ENCODE measurements at places on chromosomes 3 and 15.

- no peak for DNase-seq
Measured at GRCh38 chr3:27596921-27597320, 112.7 kb upstream of the SLC4A7 start.

GRCh38 chr3:141115789-141116541 lies 64.8 kb downstream of the SPSB4 start:
- DNase-seq, result no peak

- no peak for DNase-seq
Measured at GRCh38 chr3:28228623-28229022, 12.8 kb upstream of the CMC1 start.

- peak; percentile 31 for DNase-seq
Measured at GRCh38 chr3:72938471-72939265, 50.8 kb downstream of the GXYLT2 start.

DNA sequence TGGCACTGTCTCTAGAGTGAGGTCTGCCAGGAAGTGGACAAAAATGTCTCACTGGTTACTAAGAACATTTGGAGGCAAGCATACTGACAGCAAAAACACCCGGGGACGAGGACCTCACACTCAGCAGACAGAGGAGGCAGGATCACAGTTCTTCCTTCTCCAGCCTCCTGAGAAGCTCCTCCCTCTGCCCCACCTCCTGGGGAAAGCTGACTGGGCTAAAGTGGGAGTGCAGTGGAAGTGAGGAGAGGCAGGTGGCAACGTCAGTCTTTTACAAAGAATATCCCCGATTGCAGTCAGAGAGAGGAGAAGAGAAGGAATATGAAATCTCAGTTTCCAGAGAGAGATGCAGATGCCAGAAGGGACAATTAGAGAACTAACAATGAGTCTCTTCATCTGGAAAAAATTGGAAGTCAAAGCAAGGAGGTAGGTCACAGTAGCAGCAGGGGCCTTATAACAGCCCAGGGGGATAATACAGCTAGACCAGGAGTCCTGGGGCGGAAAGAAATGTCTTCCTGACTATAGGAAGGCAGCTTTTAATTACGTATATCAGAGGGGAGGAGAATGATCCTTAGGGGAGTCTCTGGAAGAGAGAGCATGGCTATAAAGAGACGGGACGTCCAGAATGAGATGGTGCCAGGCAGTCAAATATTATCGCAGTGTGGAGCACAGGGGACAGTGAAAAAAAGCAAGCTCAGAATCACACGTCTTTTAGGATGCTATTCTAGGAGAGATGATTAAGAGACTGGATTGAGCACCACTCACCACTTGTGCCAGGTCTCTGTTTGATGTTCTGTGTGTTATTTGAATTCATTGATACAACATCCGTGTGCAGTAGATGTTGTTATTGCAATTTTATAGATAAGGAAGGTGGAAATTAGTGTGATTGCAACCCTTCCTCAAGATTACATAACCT lies 47.2 kb downstream of the LEO1 start:
- DNase-seq, result no peak

- no peak for DNase-seq
Measured at GRCh38 chr3:187430576-187430975, 62.4 kb downstream of the RTP4 start.

DNA sequence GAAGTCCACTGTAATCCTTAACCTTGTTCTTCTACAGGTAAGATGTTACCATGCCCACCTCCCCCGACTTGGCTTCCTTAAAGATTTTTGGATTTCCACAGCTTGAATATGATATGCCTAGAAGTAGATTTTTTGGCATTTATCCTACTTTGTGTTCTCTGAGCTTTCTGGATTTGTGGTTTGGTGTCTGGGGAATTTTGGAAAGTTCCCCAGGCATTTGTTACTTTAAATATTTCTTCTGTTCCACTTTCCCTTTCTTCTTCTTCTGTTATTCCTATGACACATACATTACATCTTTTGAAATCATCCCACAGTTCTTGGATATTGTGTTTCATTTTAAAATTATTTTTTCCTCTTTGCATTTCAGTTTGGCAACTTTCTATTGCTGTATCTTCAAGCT lies 122.1 kb upstream of the TMEM108 start:
- DNase-seq, result no peak

GRCh38 chr3:61029194-61029593 lies 222.1 kb downstream of the FHIT start:
- no peak for DNase-seq

DNA sequence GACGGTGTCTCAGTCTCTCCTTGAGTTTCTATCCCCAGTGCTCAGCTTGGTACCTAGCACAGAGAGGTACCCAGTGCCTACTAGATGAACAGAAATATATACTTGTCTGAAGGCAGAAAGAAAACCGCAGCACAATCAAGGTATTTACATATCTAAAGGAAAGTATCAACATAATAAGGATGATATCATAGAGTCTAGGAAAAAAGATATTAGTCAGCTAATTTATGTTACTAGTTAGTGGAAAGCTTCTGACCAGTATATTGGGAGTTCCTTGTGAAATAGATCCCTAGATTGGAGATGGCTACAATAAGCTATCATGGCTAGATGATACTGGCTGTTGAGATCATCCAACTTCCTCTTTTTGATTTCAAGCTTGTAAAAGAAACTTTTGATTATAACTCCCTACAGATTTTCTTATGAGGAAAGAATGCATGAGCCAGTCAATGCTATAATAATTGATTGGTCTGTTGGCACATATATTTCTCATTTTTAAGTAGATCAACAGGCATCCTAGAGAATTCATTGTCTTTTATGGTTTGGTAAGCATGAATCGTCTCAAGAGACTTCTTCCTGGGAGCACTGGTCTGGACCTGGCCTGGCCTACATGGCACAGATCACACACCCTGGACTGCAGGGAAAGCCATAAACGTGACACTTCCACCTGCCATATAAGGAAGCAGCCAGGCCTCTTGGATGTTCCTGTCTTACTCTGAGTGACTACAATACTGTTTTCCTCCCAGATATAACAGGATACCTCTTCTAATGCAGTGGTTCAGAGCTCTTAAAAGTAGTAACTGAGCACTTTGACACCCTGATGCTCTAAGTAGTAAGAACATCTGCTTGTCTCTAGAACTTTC lies 60.7 kb downstream of the IMPG2 start:
- no peak for DNase-seq

GRCh38 chr15:101329867-101330380 lies 34.9 kb upstream of the SNRPA1 start:
- no peak for DNase-seq

DNA sequence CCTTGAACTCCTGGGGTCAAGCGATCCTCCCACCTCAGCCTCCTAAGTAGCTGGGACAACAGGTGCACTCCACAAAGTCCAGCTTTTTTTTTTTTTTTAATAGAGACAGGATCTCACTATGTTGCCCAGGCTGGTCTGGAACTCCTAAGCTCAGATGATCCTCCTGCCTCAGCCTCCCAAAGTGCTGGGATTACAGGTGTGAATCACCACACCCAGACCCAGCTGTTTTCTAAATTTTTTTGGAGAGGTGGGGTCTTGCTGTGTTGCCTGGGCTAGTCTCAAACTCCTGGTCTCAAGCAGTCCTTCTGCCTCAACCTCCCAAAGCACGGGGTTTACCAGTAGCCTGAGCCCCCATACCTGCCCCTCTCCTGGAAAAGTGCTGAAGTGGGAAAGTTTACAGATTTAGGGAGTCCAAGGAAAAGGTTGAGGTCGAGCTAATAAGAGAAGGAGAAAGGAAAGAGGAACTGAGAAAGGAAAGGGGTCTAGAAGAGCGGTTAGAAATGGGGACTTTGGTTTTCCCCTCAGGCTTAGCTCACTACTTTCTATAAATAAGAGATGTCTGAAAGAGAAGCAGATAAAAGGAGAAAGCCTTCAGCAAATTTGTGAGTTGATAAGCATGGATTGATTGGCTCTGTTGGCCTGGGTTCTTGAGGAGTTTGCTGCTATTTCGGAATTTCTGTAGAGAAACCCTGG lies 23.6 kb downstream of the UBE2E1 start:
- DNase-seq, result no peak

- no peak for DNase-seq
Measured at GRCh38 chr3:197292083-197292646, 6.2 kb downstream of the DLG1 start.

DNA sequence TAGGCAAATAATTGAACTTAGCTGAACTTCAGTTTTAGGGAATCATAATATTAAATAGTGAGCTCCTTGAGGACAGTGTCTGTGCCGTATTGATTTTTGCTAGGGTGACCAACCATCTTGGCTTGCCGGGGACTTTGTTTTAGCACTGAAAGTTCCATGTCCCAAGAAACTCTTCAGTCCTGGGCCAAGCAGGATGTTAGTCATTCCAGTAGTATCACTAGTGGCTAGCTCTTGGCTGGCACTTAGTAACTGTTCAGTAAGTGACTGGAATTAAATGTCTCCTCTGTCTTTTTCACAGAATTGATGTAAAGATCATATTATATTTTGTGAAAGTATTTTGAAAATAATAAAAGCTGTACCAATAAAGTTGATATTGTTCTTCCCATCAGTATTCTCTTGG lies 42.3 kb downstream of the RSRC1 start:
- no peak for DNase-seq

- DNase-seq, result no peak
Measured at GRCh38 chr3:57546616-57547015, 2.5 kb upstream of the DNAH12 start.

- DNase-seq, result no peak
Measured at GRCh38 chr3:4642611-4643010, 149.5 kb downstream of the ITPR1 start.

- DNase-seq, result no peak
Measured at GRCh38 chr3:189519458-189519857, 111.7 kb upstream of the TP63 start.

DNA sequence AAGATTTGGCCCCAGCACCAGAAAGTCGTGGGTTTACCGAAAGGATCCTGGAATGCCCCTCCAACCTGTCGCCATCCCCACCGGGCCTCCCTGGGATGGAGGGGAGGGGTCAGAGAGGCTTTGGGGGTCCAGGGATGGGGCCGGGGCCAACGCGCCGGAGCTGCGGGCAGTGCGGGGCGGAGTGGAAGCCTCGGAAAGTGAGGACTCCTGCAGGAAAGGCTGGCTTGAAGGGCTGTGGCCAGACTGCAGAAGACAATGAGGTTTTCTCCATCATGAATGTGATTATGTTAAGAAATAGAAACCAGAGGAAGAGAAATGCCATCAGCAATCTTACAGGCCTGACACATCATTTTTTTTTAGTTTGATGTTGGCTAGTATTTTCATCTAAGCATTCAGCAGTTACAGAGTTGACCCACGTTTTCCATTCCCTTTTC lies 738 bp downstream of the YEATS2 start:
- DNase-seq, result peak; percentile 14

DNA sequence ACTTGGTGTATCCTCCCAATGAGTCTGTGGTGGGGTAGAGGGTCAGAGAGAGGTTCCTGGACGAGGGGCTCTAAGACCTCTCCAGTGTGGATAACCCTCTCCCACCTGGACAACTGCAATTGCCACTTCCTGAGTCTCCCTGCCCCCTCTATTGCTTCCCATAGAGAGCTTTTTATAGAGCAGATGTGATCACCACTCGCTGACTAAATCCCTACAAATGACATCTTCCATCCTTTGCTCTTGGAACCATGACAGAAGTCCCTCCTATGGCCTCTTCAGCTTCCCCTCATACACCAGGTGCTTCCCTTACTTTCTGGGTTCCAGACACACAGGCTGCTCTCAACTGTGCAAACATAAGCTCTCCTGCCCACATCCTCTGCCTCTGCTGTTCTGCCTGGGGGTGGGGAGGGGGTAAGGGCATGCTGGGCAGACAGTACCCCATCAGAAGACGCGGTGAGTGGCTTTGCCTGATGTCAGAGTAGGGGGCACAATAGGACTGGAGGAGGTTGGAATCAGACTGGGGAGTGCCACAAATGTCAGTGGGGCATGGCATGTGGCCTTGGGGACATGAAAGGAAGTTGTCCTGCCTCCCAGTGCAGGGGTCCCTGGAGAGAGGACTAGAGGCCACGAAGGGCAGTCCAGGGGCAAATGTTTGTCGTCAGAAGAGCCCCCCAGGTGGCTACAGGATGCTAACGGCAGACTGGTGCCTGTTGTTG lies 15.2 kb downstream of the ITIH3 start:
- no peak for DNase-seq

GRCh38 chr3:13105181-13105895 lies 32.1 kb upstream of the IQSEC1 start:
- no peak for DNase-seq

DNA sequence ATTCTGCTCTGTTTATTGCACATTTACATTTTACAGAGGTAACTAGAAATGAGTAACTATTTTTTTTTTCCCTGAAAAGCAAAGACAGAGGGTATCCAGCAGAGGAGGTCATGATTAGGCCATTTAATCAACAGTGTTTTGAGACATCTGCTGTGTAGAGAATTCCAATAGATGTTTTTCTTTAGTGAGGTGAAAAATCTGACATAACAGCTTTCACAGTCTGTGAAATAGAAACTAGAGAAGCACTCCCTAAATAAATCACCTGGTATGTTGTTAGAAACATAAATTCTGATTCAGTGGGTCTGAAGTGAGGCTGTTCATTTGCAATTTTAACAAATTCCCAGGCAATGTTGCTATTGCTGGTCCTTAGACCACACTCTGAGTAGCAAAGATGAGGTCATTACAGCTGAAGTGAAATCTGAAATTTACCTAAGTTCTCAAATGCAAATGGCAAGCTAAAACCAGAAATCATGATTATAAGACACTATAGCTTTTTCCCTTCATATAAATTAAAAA lies 329.2 kb upstream of the LRRC3B start:
- DNase-seq, result no peak

DNA sequence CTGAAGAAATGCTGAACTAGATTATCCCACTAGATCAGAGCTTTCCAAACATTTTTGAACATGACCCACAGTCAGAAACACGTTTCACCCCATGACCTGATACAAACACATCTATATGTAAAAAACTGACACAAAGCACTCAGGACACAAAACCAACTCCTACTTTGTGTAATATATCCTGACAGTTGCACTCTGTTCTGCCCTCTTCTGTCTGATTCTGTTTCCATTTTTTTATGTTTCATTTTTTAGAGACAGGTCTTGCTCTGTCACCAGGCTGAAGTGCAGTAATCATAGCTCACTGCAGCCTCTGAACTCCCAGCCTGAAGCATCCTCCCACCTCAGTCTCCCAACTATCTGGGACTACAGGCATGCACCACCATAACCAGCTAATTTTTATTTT lies 15.8 kb upstream of the RFTN1 start:
- no peak for DNase-seq

- DNase-seq, result no peak
Measured at GRCh38 chr3:115508562-115508961, 114.7 kb upstream of the GAP43 start.

- no peak for DNase-seq
Measured at GRCh38 chr3:171991166-171991565, 48.2 kb upstream of the FNDC3B start.

DNA sequence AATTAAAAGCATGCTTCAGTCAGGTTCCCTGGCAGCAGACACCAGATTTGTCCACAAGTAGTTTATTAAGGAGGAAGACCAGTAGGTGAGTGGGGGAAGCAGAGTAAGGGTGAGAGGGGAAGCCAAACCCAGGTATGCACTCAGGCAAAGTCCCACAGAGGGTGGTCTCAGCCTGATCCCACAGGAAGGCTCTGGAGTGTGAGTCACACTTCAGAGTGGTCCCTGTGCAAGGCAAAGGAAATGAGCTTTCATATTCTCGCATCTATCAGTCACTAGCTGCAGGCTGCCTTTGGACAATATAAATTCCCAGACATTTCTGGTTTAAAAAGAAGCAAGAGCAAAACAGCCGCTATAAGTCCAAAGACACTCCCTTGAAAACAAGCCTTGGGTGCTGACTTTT lies 78.5 kb downstream of the TRANK1 start:
- DNase-seq, result no peak
